ENCODE measurements at places on chromosomes 5 and 9.

DNA sequence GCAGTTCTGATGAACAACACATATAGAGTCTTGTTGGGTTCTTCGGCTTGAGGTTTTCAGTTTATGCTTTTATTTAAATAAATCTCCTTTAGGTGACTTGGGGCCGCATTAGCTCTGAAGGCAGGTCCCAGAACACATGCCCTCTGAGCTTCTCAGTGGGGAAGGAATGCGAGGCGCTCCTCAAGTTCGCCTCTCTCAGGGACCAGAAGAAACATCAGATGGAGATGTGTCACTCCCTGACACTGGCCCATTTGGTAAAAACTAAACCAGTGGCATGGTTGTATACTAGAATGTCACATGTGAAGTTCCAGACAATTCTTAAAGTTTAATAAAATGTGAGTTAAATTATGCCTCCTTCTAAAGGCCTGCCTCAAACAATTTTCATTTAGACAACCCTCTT is 1.9 kb downstream of the MACROH2A1 start:
- no peak for DNase-seq

GRCh38 chr5:93607367-93608258 is 24.6 kb downstream of the NR2F1 start:
- no peak for DNase-seq

DNA sequence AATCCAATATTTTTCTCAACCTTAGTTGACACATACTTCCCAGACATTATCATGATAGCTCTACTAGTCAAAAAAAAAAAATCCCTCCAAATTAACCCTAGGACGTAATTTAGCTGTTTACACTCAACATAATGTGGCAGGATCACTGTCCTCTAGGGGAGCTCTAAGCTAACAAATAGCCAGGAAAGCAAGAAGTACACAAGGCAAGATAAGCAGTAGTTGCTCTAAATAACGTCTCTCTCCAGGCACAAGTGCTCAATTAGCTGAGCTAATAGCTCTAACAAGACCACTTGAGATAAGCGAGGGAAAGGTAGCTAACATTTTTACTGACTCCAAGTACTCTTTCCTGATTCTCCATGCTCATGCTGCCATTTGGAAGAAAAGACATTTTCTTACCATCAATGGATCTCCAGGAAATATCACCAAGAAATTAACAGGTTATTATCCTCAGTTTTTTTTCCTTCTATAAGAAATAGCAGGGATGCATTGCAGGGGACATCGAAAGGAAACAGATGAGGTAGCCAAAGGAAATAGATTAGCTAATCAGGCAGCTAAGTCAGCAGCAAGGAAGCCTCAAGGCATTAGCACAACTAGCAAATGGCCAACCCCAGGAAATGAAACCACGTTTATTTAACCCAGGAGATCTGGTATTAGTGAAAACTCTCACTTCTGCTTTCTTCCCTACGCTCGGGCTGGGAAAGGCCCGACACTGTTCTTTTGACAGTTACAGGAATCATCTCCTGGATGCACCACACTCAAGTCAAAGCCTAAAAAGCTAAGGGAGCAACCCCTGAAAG is 614.1 kb downstream of the PTPRD start:
- DNase-seq, result no peak

- no peak for DNase-seq
Measured at GRCh38 chr5:168311061-168311566, 19.7 kb downstream of the WWC1 start.

DNA sequence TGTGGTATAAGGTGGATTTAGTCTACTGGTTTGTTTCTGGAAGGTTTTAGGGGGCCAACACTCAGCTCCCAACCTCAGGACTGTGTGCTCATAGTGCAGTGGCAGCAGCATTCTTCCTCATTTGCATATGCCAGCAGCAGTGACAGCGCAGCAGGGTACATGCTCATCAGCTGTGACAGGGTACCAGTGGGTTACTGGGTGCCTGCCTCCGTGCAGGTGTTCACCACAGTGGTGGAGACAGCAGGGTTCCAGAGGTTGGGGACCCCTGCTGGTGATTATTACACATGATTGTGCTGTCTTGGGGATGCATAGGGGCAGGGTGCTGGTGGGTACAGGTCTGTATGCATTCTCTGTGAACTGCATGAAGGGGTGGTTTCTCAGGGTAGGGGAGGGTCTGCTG is 45.5 kb upstream of the IFNE start:
- DNase-seq, result no peak

GRCh38 chr5:151614565-151614964 is 23.4 kb upstream of the FAT2 start:
- DNase-seq, result no peak

DNA sequence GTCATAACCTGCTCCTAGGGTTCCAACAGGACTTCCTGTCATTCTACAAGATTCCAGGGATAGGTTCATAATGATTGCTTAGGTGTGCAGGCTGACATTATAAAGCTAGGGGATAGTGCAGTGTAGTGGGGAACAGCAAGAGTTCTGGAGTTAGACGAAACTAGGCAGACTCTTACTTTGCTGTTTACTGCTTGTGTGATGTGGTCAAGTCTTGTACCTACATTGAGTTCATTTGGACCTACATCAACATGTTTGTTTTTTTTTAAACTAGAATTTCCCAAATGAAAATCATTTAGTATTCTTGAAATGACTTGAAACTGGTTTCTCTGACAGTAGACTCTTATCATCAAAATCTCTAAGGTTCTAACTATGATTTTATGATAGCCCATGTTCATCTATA is 21.2 kb upstream of the CCNH start:
- DNase-seq, result no peak

GRCh38 chr9:38226491-38226951 is 157.5 kb upstream of the SHB start:
- peak; percentile 80 for DNase-seq

- DNase-seq, result no peak
Measured at GRCh38 chr5:72951671-72952468, 4.0 kb upstream of the FCHO2 start.

- DNase-seq, result no peak
Measured at GRCh38 chr5:139639619-139640380, 8.3 kb upstream of the CXXC5 start.

DNA sequence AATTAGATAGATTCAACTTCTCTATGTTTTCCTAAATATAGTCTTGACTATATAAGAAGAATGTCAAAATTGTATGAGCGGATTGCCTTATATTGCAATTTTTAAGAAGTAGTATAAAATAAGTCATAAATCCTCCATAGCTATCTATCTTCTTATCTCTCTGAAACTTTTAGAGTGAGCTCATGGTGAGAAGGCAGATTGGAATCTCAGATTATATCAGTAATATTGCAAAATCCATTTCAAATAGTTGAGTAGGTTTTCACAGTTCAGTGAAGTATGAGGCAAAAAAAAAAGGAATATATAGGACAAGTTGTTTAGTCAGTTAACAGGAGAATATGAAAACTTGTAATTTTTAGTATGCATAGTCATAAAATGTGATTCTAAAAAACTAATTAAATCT is 156.4 kb downstream of the FAM174A start:
- no peak for DNase-seq

- DNase-seq, result no peak
Measured at GRCh38 chr5:149320791-149321330, 24.4 kb upstream of the GRPEL2 start.

DNA sequence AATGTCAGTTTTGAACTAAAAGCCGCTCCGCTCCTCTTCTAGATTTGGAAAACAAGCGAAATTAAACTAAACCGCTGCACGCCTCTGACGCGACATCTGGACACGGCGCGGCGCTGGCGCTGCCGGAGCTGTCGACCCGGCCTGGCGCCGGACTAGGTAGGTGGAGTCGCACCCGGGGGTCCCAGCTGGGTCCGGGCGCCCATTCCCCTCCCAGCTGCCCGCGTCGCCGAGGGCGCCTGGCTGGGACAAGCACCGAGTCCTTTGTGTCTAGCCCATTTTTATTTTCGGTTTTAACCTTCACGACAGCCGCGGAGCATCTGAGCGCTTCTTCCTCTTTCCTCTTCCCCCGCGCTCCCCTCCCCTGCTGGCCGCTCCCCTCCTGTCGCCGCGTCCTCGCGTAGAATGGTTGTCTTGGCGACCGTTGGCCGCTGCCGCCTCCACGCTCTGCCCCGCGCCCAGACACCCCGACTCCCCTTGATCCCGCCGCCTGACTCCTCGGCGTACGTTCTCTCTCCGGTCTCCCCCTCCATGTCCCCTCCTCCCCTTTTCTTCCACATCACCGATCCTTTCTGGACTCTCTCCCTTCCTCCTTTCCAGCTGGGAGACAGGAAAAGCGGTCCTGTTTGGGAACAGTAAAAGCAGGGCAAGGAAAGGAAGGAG is 545 bp downstream of the CDKN2B-AS1 start:
- no peak for DNase-seq
